Activated CD8-positive, alpha-beta memory T cell treated with anti-CD3 and anti-CD28 coated beads for 24 hours (primary cell): ENCODE measurements at places on chromosomes 7 and 10.

- DNase-seq, result no peak
Measured at GRCh38 chr7:4009211-4010060, 672.7 kb upstream of the FOXK1 start.

DNA sequence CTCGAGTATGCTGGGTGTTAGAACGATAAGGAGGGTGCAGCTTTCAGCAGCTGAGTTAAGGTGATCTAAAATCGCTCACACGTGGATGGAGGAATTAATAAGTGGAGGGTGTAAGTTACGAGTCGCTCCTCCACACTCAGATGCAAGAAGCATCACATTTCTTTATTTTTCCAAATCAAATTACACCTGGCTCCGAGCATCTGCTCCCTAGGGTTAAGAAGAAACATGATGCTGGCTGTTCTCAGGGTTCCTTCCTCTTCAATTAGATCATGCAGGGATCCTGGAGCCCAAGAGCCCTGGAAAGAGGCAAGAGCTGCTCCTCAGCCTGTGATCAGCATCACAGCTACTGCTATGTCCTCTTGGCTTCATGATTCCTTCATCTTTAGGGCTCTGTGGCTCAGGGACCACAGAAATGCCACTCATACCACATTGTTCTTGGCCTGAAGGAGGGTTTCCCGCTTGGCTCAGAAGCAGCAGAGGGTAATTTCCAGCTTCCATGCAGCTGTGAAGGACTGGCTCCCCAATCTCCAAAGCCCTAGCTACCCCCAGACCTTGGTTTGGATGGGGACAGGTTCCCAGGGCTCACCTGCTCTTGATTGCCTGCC is 235.9 kb upstream of the ZNF32 start:
- DNase-seq, result no peak

GRCh38 chr10:88232029-88232895 is 350.9 kb downstream of the RNLS start:
- DNase-seq, result no peak

DNA sequence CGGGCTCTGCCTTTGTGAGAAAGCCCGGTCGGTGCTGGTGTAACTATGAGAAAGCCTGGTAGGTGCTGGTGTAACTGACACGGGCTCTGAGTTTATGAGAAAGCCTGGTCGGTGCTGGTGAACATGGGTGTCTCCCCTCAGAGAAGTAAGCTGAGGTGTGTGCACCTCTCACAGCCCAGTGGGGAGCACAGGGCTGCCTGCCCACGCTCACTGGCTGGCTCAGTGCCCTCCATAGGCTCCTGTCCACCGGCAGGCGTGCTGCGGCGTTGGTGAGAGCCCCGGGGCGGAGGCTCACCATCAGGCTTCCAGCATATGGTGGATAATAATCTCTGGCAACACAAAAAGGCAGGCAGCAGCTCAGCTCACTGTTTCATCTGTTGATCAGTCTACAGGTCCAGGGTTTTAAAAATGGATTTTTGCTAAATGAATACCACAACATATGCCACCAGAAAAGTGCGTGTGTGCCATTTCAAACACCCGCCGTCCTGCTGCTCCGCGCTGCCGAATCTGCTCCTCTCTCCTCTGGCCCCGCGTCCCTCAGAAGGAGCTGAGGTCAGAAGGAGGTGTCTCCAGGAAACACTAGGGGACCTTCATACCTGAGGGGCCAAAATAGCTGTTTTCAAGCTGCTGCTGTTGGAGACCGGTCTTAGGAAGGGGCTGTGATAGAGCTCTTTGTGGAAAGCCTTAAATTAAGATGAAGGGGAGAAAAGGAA is 365.7 kb downstream of the DNAJB6 start:
- DNase-seq, result no peak

DNA sequence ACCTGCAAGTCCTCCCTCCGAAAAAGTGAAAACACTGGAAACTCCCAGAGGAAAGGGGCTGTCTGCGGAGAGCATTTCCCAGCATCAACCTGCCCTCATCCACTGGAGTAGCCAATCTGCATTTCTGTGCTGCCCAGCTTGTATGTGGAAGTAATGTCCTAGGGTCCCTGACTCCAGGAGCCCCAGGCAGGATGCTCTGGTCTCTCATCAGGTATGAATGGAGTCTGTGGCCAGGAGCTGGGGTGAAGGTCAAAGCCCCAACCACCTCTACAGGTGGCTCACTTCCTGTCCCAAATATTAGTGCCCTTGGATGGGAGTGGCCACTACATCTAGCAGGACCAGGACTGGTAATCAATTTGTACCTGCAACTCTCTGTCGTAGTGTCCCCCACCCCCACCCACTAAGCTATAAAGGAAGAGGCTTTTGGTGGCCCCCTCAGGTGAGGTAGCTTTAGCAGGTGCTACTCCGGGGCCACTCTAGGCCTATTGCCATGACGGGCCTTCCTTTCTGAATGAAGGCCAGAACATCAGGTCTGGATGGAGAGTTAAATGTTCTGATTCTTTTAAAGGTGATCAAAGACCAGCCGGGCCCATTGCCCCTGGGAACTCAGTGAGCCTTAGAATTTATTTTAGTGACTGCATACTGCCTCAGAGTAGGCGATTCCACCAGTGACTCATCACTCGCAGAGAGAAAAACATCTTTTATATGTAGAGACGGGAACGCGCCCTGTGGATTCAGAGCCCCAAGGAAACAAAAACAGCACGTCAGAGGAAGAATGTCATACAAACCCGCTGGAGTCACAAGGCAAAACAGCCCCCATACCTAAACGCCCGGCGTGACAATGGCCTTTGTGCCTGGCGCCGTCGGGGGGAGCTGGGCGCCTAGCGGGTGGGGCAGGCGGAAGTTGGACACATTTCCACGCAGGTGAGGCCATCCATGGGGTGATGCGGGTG is 13.0 kb downstream of the EN2 start:
- DNase-seq, result no peak

GRCh38 chr10:60175441-60175971 is 214.2 kb downstream of the ANK3 start:
- DNase-seq, result no peak

DNA sequence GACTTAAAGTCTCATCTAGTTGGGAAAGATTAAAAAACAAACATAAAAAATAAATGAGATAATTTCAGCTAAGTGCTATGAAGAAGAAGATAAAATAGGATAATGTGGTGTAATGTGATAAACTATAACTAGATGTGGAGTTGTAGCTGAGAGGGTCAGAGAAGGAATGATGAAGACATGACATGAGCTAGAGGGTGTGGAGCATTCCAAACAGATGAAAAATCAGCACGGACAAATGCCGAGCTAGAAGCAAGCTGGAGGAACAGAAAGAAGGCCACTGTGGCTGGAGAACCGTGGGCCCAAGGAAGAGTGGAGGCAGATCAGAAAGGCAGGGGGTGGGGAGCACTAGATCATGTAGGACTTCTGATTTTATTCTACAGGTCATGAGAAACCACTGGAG is 70.6 kb downstream of the CDK6 start:
- no peak for DNase-seq

GRCh38 chr10:69439813-69440506 is 11.3 kb upstream of the TSPAN15 start:
- DNase-seq, result no peak

DNA sequence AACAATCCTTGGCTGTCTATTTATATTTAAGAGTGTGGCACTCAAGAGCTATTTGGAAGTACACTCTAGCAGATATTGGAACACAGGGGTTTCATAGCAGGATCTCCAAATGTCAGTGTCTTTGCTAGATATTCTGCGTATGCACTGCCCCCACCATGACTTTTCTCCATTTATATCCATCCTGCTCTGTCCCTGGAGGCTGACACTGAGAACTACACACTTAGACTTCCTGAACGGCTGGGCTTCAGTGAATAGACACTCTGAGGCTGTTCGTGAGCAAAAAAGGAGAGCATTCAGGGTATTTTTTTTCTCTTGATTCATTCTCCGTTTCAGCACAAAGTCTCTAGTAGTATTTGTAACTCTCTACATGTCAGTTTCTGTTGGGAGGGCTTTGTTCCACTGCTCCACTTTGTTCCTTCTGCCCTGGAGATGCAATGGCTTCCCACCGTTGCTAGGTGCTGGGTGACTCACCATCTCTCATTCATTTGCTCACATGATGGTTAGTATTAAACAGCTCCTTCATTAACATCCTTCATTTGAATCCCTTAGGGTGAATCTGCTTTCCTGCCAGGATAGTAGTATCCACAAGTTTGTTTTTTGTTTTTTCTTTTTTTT is 155.9 kb upstream of the SLC13A1 start:
- DNase-seq, result no peak

- no peak for DNase-seq
Measured at GRCh38 chr7:77308792-77309191, 107.4 kb downstream of the GSAP start.

GRCh38 chr10:114925587-114926586 is 12.1 kb upstream of the TRUB1 start:
- DNase-seq, result no peak

GRCh38 chr10:35421553-35422178 is 85.4 kb downstream of the CCNY start:
- no peak for DNase-seq

DNA sequence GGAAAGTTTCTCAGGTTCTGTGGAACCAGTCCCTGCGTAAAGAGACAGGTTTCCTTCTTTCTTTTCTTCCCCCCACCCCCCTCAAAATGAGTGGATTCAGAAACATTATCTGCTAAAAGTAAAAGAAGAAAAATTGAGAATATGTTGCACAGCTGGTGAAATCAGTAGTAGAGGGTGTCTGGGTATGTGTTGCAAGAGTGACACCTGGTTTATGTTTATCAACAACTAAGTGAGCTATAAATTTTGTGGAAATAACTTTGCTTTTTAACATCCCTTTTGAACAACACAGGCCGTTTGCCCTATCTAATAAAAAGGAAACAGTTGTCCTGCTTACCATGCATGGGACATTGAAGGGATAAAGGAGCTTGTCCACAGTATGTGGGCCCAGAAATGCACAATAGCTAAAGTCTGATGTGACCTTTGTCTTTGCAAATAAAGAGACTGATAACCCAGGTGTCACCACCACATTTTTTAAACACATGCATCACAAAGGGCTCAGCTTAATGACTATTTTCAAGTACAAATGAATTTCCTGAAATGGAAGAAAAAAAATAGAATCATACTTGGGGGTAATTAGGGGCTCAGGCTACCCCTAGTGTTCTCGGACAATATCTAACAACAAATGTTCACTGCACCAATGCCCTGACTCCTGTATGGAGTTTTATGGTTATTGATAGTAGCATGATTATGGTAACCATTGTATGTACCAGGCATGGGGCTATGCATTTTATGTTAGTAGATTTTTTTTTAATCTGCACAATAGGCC is 221.7 kb upstream of the TCF7L2 start:
- DNase-seq, result no peak

DNA sequence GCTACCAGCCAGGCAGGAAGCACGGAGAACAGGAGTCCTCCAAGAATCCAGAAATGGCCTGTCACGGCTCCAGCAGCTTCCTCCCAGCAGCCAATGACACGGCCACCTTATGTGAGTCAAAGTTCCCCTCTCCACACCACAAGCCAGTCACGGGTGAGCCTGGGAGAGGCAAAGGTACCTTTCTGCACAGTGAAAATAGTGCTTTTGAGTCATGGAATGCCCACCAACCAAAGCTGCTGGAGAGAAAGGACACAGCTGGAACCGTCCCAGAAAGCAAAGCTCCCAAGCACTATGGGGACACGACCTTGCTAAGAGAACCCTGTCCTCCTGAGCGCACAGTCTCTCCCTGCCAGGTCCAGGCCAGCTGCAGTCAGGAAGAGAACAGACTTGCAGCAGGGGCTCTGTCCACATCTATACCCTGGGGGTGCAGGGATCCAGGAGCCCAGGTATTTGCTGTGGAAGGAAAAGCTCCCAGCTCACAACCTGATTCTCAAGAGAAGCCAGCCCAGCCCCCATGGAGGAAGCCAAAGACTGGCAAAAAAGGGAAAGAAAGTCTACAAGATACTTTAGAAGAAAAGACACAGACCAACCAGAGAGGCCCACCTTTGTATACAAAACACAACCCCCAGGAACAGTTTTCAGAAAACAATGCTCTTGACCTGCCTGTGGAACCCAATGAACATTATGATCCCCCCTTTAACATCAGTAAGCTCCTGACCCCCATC is 24.4 kb downstream of the C10orf71 start:
- peak; percentile 24 for DNase-seq

GRCh38 chr10:100825325-100825875 is 80.0 kb downstream of the PAX2 start:
- DNase-seq, result no peak

DNA sequence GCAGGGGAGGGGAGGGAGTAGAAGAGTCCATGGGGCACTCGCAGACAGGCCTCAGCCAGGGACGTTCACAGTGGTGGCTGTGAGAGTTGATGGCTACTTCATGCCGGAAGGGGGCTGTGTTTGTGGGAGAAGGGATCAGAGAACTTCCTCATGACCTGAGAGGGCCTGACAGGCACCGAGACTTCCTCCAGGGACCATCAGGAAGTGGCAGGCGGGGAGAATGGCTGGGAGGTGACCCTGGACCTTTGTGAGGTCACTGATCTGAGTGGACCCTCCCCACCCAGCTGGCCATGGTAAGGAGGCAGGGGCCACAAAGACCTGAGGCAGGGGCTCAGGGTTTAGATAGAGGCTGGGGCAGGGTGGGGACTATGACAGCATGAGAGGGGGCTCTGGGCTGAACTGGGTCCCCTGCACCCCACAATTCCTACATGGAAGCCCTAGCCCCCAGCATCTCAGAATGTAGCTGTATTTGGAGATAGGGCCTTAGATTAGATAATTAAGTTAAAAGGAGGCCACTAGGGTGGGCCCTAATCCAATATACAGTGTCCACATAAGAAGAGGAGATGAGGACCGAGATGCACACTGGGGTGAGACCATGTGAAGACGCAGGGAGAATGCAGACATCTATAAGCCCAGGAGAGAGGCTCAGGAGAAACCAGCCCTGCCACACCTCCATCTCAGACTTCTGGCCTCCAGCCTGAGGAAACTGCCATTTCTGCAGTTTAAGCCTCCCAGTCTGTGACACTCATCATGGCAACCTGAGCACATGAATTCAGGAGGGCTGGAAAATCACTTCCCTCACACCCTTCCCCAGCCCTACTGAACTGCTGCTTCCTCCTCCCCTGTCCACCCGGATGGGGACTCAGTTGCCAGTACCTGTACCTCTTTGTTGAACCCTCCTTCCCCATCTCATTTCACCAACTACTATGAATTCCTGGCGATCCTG is 273.9 kb upstream of the ZNF32 start:
- DNase-seq, result no peak
